NCI-H187 (cell line): ENCODE measurements at places on chromosomes 6 and 20.

DNA sequence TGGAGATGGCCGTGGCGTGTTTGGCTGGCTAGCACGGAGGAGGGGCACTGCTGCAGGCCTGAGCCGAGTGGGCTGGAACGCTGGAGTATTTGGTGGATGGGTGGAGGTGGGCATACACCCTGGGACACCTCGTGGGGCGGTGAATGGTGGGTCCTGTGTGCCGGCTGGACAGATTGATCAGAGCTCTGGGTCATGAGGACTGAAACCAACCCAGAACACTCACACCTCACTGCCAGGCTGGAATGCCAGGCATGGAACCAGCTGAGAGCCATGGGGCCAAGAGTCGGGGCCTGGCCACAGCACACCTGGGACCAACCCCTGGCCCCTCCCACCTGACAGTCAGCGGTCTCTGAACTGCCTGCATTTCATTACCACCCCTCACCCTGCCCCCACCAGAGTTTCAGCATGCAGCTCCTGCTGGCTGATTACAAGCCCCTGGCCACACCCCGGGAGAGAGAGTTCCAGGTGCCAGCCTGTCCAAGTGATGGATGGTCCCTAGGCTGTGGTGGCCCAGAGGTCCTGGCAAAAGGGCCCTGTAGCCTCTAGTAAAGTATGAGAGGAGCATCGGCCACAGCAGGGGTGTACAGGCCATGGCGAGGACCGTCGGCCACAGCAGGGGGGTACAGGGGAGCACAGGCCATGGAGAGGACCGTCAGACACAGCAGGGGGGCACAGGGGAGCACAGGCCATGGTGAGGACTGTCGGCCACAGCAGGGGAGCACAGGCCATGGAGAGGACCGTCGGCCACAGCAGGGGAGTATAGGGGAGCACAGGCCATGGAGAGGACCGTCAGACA lies 3.3 kb downstream of the NPBWR2 start:
- DNase-seq = no peak

DNA sequence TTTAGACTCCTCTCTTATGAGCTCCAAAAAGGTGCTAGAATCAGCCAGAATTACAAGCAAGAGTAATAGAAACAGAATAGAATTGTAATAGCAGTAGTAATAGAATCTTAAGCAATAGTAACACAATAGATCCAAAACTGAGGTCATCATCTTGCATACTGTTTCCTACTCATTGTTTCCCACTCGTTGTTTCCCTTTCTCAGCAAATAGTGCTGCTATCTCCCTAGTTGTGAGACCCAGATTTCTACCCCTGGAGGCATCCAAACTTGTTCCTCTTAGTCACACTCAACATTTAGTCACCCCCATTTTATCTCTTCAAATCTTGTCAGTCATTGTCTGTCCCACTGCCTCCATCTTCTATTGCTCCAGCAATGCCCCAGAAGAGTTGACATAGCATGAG lies 356.9 kb upstream of the MARCKS start:
- no peak for DNase-seq

- DNase-seq = no peak
Observed at GRCh38 chr6:14270925-14271788, 153.6 kb downstream of the CD83 start.

DNA sequence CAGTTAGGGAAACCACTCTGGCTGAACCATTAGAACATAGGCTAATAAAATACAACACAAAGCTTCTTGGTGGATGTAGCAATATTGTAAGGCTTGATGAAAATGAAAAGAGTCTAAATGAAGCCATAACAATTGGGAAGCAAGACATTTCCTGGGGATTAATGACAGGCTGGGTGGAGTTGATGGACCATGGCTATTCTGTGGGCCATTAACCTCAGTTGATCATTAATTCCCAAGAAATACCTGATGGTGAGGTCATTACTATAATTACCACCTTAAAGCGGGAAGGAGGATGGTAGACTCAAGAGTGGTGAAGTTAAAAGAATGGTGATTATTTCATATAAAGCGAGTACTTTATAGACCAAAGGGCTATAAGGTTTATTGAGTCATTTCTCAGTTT lies 455.8 kb upstream of the MAP3K7 start:
- no peak for DNase-seq

- DNase-seq = no peak
Observed at GRCh38 chr20:24109008-24109407, 120.4 kb upstream of the GGTLC1 start.

DNA sequence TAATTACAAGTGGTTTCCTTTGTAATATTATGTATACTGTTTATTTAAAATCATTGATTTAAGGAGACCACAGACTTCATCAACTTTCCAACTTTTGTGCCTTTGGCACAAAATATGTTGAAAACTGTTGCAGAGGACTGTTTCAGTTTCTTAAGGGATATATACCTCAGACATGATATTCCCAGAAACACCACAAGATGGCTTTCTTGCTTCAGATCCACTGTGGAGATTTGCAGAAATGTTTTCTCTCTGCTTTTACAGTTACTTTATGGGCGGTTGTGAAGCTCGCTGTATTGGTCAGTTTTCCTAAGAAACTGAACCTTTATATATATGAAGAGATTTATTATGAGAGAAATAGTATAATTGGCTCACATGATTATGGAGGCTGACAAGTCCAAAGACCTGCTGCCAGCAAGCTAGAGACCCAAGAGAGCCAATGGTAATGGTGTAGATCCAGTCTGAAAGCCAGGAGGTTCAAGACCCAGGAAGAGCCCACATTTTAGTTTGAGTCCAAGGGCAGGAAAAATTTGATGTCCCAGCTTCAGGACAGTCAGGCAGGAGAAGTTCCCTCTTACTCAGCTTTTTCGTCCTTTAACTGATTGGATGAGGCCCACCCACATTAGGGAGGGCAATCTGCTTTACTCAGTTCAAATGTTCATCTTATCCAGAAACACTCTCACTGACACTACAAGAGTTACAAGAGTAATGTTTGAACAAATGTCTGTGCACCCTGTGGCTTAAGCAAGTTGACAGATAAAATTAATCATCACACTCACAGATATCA lies 12.8 kb downstream of the ME1 start:
- no peak for DNase-seq

- DNase-seq = no peak
Observed at GRCh38 chr20:50405915-50406609, 104.1 kb upstream of the PTPN1 start.

- DNase-seq = no peak
Observed at GRCh38 chr6:100678027-100678426, 203.1 kb downstream of the ASCC3 start.

- no peak for DNase-seq
Observed at GRCh38 chr20:7841291-7841970, 98.8 kb downstream of the HAO1 start.

DNA sequence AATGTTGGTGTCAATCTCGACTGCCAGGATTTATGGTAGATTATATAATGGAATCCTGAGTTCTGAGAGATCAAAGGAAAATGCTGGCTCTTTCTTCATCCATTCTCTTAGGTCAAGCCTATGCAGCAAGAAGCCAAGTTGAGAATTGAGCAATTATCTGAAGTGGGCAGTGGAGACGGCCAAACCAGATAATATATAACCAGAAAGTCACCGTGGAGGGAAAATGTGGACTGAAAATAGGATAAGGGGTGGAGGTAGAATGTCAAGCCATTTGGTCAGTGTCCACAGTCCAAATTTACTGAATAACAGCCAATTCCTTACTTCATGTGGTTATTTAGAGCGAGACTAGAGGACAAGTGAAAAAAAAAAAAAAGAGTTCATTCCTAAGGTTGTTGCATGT lies 107.8 kb upstream of the ESR1 start:
- no peak for DNase-seq

GRCh38 chr6:11423072-11423471 lies 114.5 kb upstream of the TMEM170B start:
- no peak for DNase-seq

GRCh38 chr6:6191476-6191875 lies 129.0 kb downstream of the F13A1 start:
- no peak for DNase-seq
